ENCODE measurements at places on chromosomes 6 and 20. TPM values are rescaled to one million over a fixed set of nuclear protein-coding genes. Genes with fewer than 3 reads are reported as not detected.

DNA sequence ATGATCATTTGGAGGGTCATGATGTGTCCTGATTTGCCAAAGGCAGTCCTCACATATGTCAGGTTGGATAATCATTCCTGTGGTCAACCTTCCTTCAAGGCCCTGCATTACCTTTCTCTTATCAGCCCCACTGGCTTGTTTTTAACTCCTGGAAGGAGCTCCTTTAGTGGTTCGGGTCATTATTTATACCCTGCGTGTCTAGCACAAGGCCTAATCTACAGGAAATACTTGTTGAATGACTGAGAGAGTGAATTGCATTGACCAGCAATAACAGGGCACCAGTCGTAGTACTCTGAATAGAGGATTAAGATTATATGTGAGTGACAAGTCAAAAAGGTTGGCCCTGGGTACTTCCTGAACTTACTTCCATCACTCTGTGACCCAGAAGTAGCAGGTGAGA lies 4.5 kb downstream of the HIVEP2 start:
- DNase-seq: no peak

GRCh38 chr6:108476847-108477430 lies 83.8 kb upstream of the FOXO3 start:
- DNase-seq: no peak

GRCh38 chr6:48611332-48611731 lies 500.3 kb upstream of the PTCHD4 start:
- no peak for DNase-seq

GRCh38 chr6:1942834-1943233 lies 302.6 kb downstream of the GMDS start:
- DNase-seq: no peak

- no peak for DNase-seq
Measured at GRCh38 chr20:2557873-2558580, 21.7 kb downstream of the TMC2 start.

DNA sequence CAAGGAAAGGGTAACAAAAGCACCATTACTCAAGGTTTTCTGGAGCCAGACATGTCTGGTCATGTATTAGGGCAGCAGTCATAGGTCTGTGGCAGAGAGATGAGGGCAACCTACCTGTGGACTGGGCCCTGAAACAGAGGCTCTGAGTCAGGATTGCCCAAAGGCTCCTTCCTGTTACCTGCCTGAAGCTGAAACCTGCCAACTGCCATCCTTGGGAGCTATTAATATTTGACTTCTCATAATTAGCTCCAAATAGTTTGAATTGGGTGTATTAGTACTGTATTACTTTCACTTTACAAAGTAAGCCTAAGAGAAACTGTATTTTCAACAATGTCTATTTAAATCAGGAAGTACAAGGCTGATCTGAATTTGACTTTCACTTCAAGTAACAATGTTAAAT lies 72.0 kb upstream of the TBX18 start:
- no peak for DNase-seq

DNA sequence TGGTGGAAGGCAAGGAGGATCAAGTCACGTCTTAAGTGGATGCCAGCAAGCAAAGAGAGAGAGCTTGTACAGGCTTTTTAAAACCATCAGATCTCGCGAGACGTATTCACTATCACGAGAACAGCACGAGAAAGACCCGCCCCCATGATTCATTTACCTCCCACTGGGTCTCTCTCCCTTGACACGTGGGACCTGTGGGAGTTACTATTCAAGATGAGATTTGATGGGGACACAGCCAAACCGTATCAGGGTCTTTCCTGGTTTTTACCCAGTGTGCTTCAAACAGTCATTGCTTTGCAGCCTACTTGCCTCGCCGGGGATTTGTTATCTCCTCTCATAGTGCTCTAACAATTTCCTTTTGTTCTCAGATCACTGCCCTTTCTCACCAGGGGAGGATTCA lies 108.2 kb downstream of the UST start:
- DNase-seq: no peak

DNA sequence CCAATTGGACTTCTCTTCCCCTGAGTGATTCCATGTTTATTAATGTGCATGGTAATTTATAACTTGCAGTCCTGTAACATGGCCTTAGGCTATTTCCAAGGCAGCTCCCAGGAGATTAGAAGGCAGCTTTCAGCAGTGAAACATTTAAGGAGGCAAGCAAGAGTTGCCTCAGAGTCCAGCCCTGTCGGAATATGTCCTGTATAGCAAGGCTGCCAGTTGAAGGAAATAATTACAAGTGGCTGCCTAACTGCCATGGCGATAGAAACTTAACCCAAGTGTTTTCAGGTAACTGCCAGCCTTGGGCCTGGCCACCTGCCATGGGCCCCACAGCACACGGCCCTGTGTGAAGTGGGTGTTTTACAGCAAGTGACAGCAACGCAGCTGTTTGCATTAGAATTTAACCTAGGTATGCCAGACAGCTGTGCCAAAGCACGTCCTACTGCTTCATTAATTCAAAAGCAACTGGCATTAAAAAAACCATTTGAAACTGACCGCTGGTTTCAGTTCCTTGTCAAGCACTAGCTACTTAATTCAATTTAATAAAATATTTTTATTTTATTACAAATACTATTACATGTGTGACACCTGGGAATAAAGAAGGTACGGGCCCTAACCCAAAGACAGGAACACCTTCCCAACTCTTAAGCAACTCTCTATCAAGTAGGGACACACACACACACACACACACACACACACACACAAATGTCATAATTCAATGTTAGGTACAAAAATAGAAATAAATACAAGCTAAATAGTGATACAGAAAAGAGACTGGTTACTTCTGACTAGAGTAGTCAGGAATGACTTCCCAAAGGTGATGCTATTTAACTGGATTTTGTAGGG lies 151.8 kb upstream of the HEY2 start:
- no peak for DNase-seq

DNA sequence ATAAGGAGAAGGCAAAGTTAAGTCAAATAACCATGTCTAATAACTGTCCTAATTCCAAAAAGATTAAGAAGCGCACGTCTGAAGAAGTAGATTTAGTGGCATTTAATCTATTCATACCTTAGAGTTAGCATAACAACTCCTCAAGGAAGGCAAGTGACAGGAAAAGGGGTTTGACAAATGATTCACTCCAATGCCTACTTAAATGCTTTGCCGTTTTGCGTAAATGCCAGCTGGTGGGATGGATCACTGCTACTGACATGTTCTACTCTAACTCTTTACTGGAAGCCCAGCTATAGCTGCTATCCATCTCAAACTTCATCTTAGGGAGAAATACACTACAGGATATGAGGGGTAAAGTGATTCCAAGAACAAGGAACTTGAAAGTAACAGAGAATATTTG lies 347.3 kb upstream of the RUNX2 start:
- DNase-seq: no peak

Gene BEND6
- polyA plus RNA-seq: 0.43 TPM

Gene PSORS1C2
- polyA plus RNA-seq: not detected

Gene RREB1
- polyA plus RNA-seq: 26.9 TPM
